ENCODE measurements at places on chromosomes 6 and 20. TPM values are rescaled to one million over a fixed set of nuclear protein-coding genes. Genes with fewer than 3 reads are reported as not detected.

Gene MLIP
- 200 TPM for total RNA-seq

Gene LY6G6D
- total RNA-seq, result not detected

Gene ENPP1
- total RNA-seq, result 3.1 TPM

Gene BPIFA1
- total RNA-seq, result not detected

Gene CLPSL1
- total RNA-seq, result not detected

Gene LKAAEAR1
- total RNA-seq, result not detected

Gene POPDC3
- 184 TPM for total RNA-seq

Gene RAET1G
- total RNA-seq, result not detected

Gene BRPF3
- 34.5 TPM for total RNA-seq

Gene CCN6
- not detected for total RNA-seq

Gene SLC25A27
- 9.9 TPM for total RNA-seq

Gene CDKAL1
- 17.0 TPM for total RNA-seq

Gene NOX3
- total RNA-seq, result not detected

Gene EMILIN3
- total RNA-seq, result 0.33 TPM

Gene CYP39A1
- 1.2 TPM for total RNA-seq

Gene ZC3H12D
- not detected for total RNA-seq

Gene TBX18
- 1.7 TPM for total RNA-seq

Gene GATA5
- total RNA-seq, result not detected

Gene BAK1
- 7.3 TPM for total RNA-seq

Gene SLC44A4
- 1.6 TPM for total RNA-seq

Gene HLA-DOB
- total RNA-seq, result 0.36 TPM

Gene PNPLA1
- not detected for total RNA-seq

Gene OPN5
- not detected for total RNA-seq

Gene LIME1
- total RNA-seq, result 2.0 TPM

Gene FAM217A
- total RNA-seq, result not detected

Gene KIAA0408
- total RNA-seq, result 34.0 TPM

Gene TFAP2C
- total RNA-seq, result 0.13 TPM

Gene LAMP5
- total RNA-seq, result not detected

Gene MAPK13
- total RNA-seq, result 0.72 TPM

Gene OR12D3
- total RNA-seq, result not detected

Gene ULBP2
- 0.44 TPM for total RNA-seq

Gene TTLL9
- not detected for total RNA-seq

Gene EBF4
- 0.36 TPM for total RNA-seq

Gene RIPPLY2
- not detected for total RNA-seq

Gene AVP
- not detected for total RNA-seq

Gene ERGIC3
- total RNA-seq, result 82.5 TPM

Gene EYA4
- total RNA-seq, result 66.3 TPM

Gene ARHGAP18
- 7.8 TPM for total RNA-seq
